ENCODE measurements at places on chromosomes 6 and 20.

GRCh38 chr6:71310261-71310660 is 21.6 kb downstream of the OGFRL1 start:
- no peak for DNase-seq

GRCh38 chr6:136208783-136209182 is 41.3 kb downstream of the MTFR2 start:
- DNase-seq: no peak

DNA sequence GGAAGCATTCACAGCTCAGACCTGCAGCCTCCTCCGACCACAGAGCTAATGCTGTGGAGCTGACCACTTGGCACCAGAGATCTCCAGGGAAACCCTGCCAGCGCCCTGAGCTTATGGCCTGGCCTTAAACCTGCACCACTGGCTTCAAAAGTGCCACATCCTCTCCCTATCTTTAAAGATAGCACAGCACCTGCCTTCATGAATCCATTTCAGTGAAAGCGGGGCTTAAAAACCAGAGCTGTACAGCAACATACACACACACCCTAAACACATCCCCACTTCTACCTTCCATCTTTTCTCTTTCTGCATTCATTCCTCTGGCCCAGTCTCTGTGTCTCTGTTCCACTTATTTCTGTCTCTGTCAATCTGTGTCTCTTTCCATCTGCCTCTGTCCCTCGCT is 59.8 kb upstream of the CCDC167 start:
- no peak for DNase-seq

GRCh38 chr20:21272679-21273078 is 30.5 kb upstream of the XRN2 start:
- no peak for DNase-seq

- no peak for DNase-seq
Measured at GRCh38 chr6:8434727-8435092, 635 bp downstream of the SLC35B3 start.

DNA sequence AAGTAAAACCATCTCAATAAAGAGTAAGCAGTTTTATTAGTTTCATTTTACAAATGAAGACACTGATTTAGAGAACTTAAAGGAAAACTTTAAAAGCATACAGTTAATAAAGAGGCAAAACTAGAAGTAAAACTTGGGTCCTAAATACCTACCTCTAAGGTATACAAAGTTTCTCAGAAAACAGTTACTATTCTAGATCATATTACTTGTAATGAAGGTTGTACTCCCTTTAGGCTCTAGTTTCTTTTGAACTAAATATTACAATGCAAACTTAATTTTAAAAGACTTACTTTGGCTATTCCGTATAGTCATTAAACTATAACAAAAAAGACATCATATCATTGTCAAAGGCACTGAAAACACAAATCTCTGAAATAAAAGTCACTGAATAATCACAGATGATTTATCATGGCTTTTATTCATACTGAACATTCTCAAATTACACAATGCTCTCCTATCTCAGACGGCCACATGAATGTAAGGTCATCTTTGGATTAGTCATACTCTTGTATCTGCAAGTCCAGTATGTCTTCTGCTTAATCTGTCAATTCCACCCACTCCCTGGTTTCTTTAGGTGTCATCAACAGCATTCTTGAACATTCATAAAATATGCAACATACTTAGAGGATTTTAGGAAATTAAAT is 361.6 kb upstream of the RUNX2 start:
- DNase-seq: peak; percentile 78

- DNase-seq: no peak
Measured at GRCh38 chr6:21996425-21997118, 300.3 kb downstream of the PRL start.

DNA sequence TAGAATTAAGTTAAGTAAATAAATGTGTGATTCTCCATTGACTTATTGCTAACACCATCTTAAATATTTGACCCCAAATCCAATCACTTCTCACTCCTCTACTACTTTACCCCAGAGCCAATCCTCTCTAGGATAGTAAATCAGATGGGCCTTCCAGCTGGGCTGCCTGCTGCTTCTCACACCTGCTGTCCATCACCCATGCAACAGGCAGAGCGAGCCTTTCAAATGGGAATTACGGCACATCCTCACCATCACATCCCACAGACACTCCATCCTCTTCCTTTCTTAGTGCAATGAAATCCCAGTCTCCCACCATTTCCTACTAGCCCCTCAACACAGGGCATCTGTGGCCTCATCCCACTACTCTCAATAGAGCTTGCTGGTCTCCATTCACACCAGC is 34.0 kb downstream of the HLA-F start:
- DNase-seq: no peak

DNA sequence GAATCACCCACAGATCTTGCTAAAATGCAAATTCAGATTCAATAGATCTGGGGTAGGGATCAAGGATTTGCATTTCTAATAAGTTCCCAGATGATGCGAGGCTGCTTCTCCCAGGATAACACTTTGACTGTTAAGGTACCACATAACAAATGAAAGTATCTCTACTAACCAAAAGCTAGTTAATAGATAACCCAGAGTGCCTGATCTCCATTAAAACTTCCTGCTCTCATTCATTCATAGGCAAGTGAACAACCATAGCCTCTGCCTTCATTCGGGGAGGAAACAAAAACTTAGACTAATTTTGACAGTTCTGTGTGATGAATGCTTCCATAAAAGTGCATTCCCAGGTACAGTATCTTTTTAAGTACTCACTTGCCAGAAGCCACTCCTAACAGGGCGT is 265.6 kb upstream of the BTBD3 start:
- DNase-seq: no peak

- peak; percentile 10 for DNase-seq
Measured at GRCh38 chr6:115838763-115839401, 221.8 kb downstream of the FRK start.

GRCh38 chr6:130000526-130001421 is 17.6 kb upstream of the L3MBTL3 start:
- DNase-seq: no peak

- DNase-seq: no peak
Measured at GRCh38 chr6:129617986-129618385, 92.0 kb downstream of the ARHGAP18 start.

- DNase-seq: peak; percentile 37
Measured at GRCh38 chr6:14881398-14881797, 364.5 kb upstream of the JARID2 start.

- no peak for DNase-seq
Measured at GRCh38 chr6:30006170-30007131, 54.6 kb upstream of the POLR1H start.

DNA sequence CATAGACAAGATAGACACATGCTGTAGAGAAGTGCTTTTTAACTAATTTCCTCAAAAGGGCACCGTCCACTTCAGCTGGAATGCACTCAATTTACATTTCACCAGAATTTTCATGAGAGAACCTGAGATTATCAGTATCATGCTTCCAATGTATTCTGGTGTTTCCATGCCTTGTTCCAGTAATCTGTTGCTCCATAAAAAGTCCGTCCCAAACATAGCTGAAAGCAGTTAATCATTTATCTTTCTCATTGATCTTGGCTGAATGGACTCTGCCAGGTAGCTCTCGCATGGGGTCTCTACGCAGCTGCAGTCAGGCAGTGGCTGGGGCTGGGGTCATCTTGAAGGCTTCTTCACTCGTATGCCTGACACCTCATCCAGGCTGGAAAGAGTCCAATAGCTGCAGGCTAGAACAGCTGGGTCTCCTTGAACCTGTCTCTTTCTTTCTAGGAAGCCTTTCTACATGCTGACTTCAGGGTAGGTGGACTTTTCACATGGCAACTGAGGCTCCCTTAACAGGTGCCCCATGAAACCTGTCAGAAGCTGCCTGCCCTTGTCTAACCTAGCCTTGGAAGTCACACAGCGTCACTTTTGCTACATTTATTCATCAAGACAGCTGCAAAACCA is 18.6 kb upstream of the COL12A1 start:
- no peak for DNase-seq

- no peak for DNase-seq
Measured at GRCh38 chr6:104413767-104414166, 446.0 kb downstream of the HACE1 start.

GRCh38 chr6:12968290-12968689 is 251.7 kb downstream of the PHACTR1 start:
- DNase-seq: no peak

GRCh38 chr6:90689172-90689571 is 102.3 kb upstream of the MAP3K7 start:
- no peak for DNase-seq

- no peak for DNase-seq
Measured at GRCh38 chr6:69042297-69042696, 407.2 kb downstream of the ADGRB3 start.

GRCh38 chr20:40319741-40320516 is 369.1 kb downstream of the MAFB start:
- no peak for DNase-seq

GRCh38 chr6:31978831-31979230 is 3.0 kb upstream of the C4A start:
- DNase-seq: no peak

DNA sequence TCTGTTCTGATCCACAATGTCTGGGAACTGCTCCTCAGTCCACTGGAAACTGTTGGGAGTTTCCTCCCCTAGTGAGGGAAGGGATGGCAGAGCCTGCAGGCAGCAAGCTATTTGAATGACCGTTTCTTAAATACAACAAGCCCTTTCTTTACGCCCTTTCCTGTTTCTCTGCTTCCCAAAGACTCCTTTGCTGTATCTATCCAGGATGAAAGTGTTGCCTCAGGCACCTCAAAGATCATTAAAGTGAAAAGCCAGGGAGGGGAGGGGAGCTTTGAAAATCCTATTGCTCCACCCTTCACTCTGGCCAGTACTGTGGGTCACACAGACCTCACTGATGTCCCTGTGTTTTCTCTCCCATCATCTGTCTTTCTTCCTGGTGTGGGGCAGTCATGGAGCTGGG is 213.1 kb downstream of the RNF144B start:
- DNase-seq: no peak

- DNase-seq: no peak
Measured at GRCh38 chr6:89257781-89258180, 40.6 kb upstream of the GABRR1 start.

DNA sequence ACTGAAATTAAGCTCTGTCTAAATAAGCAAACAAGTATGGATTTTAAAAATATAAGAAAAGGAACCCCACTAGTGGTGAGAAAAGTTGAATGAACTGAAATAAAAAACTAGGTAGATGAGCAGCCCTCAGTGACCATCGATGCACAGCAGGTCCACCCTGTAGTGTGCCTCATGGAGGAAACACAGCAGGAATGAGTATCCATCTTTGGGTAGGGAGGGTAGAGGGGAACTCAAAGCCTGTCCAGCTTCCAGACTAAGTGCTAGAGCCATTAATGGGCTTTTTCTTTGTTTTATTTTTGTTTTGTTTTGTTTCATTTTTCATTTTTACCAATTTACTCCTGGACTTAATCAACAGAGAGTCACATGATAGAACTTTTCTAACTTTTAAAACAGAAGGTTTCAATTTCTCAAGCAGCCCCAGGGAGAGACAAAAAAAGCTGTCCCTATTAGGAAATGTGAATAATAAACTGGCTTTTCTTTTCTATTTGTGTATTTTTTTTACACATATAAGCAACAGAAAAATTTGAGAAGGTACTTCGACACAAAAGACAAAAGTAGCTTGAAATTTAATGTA is 700.6 kb downstream of the HACE1 start:
- DNase-seq: no peak

DNA sequence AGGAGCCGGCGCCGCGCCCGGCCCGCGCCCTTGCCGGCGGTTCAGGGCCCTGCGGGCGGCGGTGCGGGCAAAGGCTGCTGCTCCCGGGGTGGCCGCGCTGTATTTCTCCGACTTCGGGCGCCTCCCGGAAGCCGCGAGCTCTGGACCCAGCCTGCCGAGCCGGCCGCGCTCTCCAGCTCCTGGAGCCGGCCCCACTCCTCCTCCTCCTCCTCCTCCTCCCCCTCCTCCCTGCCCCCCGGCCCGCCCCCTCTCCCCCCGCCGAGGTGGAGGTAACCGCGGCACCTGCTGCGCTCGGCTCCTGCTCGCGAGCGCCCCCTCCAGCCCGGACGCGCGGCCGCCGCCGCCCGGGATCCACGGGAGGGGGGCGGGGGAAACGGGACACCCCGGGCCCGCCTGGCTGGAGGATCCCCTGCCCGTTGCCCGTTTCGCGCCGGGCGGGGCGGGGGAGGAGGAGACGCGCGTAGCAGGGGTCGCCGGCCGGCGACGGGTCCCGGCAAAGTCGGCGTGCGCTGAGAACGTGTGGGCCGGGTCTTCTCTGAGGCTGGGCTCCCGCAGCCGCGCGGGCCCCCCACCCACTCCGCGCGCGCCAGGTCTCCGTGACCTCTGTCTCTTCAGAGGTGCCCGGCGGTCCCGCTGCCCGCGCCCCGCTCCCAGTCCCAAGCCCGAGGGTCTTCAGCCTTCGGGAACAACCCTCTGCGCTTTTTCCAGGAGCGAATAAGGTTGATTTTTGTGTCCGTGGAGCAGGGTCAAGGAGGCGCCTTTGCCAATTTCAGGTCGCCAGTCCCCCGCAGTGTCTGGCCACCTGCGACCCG is at the start of gene SLC22A23:
Gene SLC22A23 (minus strand): TSS at position 153 of the 812 bp plus-strand sequence. CDS start 491 bp downstream, outside the sequence.
- DNase-seq: peak; percentile 82

GRCh38 chr20:5526516-5526915 is 209.8 kb upstream of the PROKR2 start:
- DNase-seq: no peak

- DNase-seq: no peak
Measured at GRCh38 chr6:169075915-169076654, 177.6 kb downstream of the THBS2 start.

- no peak for DNase-seq
Measured at GRCh38 chr6:39518221-39518620, 195.7 kb upstream of the KCNK16 start.

DNA sequence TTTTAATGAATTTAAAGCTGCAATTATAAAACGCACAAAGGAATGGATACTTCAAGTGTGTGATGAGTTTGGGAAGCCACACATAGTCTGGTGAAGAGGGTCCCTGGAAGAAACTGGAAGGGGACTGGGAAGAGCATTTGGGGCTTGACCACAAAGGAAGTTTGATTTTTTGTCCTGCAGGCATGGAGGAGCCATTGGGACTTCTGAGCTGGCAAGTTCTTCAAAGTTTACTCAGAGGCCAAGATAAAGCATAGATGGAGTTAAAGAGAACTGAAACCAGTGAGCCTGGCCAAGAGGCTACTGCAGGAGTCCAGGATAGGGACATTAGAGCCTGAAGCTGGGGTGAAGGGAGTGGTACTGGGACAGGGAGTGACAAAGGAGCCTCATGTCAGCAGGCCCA is 95.0 kb downstream of the AIG1 start:
- no peak for DNase-seq

DNA sequence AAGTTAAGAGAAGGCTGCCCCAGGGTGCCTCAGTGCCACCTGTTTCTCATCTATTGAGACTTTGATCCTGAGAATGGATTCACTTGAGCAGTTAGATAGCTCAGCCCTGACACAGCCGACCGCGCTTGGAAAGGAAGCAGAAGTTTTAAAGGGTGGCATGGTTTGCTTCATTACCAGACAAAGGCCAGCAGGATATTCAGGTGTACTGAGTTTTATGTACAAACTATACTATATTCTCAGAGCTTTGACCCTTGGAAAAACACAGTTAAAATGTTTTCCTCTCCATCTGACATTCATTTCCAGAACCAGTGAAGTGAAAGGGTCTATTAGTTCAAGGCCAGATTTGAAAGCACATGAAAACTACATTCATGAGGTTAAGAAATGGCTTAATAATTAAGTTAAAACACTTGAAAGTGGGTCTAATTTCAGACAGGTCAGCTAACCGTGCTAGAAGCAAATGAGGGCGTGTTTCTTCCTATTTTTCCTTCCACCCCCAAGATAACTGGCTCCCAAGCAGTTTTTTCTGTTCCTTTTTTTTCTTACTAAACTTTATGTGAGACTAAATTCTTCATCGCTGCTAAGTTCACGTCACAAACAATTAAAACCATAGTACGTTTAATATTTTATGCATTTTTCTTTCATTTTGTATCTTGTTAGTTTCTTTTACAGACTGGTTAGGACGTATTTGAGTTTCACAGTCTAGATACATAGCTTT is 385.3 kb upstream of the SOX4 start:
- DNase-seq: no peak

Data from HTR-8/SVneo (cell line).